Left hindlimb (tissue), 1 donor: ENCODE measurements at places on chromosomes 6 and 20.

DNA sequence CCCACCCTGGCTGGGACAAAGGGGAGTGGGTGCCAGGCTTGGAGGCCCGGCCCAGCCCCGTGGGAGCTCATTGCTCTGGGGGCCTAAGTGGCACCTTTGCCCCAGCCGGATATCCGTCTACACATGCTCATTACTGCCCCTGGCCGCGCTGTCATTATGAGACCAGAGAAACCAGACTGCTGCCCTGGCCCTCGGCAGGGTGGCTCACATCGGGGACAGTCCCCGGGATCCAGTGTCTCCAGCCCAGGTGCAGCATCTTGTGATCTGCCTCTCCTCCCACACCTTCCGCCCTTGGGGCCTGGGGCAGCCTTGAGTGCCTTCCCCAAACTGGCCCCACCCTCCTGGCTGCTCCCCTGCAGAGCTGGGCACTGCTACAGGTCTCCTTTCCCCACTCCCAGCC, 4.9 kb downstream of the SRMS start:
- DNase-seq: no peak

DNA sequence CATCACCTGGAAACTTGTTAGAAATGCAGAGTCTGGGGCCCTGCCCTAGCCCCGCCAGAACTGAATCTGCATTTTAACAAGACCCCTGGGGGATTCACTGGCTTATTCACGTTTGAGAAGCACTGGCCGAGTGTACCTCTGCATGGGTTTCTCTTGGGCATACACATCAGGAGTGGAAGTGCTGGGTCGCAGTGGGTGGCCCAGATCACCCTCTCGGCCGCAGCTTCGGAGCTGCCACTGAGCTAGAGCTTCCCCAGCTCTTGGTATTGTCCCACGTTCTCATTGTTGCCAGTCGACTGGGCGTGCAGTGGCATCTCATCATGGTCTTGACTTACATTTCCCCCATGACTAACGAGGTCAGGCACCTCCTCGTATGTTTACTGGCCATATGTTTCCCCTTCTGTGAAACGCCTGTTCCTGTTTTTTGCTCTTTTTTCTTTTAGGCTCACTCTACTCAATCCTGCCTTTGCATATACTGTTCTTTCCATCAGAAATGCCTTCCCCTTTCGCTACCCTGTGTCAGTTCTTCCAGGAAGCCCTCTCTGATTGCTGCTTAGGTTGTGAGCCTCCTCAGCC, 3.0 kb upstream of the DLGAP4 start:
- no peak for DNase-seq

DNA sequence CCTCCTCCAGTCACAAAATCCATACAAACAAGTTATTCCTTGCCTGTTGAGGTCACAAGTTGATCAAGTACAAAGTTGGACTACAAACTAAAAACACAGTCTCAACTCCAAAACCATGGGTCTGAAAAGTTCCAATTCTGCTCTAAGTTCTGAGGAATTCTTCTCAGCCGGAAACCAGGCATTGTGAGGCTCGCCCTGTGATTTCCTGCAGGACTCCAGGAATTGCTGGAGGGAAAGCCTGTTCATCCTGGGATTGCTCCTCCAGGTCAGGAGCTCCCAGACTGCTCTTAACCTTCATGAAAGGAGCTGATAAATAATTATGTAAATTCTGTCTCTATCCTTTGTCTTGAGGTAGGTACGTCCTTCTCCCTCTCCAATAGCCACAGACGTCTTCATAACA, 8.5 kb downstream of the TRAM2 start:
- no peak for DNase-seq

DNA sequence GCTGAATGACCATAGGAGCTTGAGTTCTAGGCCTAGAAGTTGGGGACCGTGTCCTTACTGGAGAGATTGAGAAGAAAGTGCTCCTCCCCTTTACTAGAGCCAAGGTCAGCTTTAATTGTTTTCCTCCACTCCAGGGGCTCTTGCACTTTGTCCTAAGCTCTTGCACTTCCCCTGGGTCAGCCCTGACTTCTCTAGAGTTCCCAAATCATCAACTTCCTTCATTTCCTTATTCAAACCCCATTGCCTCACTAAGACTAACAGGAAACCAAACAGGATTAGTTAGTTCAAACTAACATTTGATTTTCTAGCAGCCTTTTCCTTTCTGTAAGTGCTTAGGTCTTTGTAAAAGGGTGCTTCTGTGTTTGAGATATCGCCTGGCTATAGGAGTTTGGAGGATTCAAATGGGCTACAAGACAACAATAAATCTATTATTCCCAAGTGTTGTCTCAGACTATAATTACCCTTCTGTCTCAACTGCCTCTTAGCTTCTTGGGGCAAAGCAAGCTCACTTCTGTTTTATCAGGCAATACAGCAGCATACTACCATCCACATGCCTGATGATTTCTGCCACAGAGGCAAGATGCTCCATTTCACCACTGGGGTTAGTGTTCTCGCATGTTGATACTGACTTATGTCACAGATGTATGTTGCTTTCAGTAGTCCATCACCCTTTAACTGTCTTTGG, 12.8 kb upstream of the DTNBP1 start:
- no peak for DNase-seq

DNA sequence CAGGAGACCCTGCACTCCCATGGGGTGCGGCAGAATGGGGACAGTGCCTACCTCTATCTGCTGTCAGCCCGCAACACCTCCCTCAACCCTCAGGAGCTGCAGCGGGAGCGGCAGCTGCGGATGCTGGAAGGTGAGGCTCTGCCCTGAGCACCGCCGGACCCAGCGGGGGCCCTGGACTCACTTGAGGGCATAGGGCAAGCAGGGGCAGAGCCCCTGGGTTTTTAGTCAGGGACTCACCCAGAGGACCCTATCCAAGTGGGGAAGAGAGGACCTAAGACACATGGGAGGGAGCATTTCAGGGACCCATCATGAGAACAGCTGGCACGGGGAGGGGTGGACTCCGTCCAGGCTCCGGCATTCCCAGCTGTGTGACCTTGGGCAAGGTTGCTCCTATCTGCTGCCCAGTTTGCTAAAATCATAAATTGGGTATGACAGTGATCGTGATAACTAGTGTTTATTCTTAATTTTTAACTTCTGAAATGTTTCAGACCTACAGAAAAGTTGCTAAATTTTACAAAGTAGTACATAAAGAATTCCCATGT, 9.8 kb downstream of the RBCK1 start:
- DNase-seq: no peak

DNA sequence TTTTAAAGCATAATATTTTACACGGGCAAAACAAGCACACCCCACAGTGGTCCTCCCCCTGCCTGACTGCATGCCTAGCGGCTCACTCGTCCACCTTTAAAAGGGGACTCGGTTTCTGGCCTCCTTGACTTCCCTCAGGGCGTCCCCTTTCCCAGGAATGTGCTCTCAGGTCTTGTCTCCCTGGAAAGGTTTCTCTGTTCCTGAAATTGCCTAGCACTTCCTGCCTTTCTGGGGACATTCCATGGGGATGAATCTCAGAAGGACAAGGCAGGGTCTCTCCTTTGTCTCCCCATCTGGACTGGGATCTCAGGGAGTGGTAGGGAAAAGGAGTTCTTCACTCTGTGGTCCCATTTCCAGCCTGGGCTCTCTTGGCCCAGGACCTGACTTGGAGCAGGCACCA, 4.9 kb downstream of the TCF15 start:
- no peak for DNase-seq

GRCh38 chr6:149891259-149891658, 6.7 kb downstream of the RAET1E start:
- DNase-seq: no peak

- no peak for DNase-seq
Observed at GRCh38 chr20:63312690-63313348, 19.8 kb downstream of the COL20A1 start.

GRCh38 chr6:26232940-26233648, 131.9 kb upstream of the BTN3A2 start:
- DNase-seq: peak; percentile 66

DNA sequence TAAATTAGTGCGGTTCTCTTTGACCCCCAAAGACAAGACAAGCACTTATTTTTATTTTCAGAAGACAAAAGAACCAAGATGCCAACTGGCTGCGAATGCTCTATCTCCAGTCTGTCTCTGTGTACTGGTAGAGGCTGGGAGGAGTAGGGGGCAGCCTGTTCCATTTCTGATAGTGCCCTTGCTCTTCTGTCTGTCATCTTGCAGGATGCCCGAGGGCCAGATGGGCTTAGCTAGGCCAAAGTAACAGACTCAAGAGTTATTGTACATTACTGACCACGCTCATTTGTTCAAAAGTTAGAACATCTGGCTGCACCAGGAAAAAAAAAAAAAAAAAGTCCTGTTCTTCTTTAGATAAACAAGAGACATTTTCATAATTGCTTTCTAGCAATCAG, 198.1 kb upstream of the UST start:
- no peak for DNase-seq

DNA sequence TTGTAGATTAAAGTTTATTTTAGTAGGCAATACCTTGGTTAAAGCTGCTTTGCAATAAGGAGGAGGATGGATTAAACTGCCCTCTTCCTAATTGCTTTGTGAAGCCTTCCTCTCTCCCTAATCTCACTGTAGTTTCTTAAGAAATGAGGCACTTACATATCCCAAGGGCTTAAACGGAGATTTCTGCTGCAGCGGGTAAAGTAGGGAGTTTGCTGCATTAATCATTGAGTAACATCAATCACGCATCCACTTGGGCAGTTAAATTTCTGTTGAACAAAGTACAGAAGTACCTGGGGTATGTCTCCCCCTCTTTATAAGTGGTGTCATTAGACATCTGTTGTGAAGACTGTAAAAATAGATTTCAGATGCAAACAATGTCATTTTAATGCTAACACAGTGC, 29.5 kb upstream of the ARID1B start:
- no peak for DNase-seq

GRCh38 chr20:55561259-55561658, 444.1 kb downstream of the CBLN4 start:
- no peak for DNase-seq

DNA sequence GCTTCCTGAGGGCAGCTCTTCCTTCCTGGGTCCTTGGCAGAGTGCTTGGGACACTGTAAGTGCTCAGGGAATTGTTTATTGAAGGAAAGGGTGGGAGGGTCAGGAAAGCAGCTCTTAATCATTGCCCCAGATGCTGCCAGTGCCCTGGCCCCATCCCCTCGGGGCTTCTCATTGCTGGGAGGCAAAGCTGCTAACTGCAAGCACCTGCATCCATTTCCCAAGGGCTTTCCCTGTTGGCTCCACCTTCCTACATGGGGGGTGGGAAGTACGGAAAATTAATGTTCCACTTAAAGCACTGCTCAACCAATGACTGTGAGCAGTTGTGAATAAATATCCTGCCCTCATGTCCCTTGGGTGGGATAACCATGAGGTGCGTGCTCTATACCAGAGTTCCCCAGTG, 56.4 kb downstream of the NDUFAF5 start:
- no peak for DNase-seq

DNA sequence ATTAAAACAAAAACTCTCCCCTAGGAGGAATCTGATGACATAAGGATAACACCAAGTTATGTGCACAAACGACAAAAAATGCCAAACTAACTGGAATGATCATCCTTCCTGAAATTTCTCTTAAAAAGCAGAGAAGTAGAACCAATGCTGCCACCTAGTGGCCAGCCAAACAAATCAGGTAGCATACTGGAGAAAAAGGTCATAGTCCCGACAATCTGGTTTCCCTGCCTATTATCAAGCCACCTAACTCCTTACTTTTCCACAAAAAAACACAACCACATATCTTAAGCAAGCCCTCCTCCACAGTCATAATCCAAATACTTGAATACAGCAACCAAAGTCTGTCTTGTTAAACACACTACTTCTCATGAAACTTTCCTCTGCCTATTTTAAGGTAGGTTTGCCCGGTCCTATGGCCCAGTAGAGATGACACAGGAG, 5.3 kb downstream of the OARD1 start:
- peak; percentile 56 for DNase-seq

DNA sequence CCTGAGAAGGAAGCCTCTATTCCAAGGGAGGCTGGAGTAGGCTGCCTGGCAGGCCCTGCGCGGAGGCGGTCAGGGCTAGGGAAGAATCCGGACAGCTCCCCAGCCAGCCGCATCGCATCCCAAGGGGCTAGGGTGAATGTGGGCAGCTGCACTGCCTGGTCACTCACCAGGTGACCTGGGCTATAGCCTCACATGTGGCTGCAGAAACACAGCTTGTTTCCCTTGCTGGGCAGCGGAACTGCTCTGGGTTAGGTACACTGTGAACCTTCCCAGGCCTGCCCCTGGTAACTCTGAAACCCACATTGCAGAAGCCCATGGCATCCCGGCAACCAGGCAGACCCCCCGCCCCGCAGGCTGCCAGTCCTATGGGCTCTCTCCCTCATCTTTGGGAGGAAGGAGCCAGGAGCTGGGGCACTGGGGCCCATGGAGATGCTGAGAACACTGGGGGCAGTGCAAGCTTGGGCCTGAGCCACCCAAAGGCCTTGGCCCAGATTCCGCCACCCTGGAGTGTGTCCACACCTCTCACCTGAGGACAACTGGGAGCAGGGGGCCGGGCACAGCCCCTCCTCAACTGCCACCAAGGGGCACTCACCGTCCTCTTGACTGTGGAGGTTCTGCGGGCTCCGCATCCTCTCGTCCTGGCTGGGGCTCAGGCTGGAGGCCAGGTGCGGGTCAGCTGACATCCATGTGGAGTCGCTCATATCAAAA, 111.0 kb downstream of the NOL4L start:
- DNase-seq: no peak

- DNase-seq: no peak
Observed at GRCh38 chr6:2244261-2245102, 923 bp downstream of the GMDS start.

DNA sequence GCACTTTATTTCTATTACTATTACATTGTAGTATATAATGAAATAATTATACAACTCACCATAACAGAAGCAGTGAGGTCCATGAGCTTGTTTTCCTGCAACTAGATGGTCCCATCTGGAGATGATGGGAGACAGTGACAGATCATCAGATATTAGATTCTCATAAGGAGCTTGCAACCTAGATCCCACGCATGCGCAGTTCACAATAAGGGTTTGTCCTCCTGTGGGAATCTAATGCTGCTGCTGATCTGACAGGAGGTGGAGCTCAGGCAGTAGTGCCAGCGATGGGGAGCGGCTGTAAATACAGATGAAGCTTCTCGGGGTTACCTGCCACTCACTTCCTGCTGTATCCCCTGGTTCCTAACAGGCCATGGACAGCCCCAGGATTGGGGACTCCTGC, 139.5 kb upstream of the TCF21 start:
- no peak for DNase-seq

GRCh38 chr6:156943816-156944215, 166.6 kb downstream of the ARID1B start:
- no peak for DNase-seq

DNA sequence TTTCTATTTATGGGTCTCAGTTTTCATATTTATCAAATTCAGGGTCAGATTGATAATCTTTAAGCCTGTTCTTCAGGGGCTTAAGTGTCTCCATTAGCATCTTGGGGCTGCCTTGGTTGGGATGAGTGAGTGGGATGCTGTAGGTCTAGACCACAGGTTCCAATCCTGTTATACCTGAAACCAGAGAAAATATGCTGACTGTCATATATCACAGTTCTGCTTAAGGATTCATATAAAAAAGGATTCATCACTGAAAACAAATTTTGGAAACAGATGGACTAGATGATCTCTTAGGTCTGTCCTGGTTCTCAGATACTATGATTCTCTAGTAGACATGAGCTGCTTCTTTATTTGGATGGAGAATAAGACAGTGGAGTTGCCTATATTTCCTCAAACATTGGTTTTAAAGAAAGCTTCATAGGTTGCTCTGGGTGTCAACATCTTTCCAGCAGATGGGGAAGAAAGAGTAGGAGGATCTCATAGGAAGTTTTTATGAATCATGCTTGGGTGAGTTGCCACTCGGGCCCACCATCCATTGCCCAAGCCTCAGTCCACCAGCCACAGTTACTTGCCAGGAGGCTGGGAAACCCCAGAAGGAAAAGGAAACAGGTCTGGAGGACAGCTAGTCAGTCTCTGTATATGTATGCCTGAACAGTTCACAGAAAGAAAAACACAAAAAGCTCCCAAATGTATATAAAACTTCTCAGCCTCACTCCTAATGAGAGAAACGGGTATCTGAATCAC, 42.9 kb upstream of the MAP7 start:
- DNase-seq: no peak
